Uterus (tissue), 4 donors: ENCODE measurements at places on chromosomes 3 and 15.

DNA sequence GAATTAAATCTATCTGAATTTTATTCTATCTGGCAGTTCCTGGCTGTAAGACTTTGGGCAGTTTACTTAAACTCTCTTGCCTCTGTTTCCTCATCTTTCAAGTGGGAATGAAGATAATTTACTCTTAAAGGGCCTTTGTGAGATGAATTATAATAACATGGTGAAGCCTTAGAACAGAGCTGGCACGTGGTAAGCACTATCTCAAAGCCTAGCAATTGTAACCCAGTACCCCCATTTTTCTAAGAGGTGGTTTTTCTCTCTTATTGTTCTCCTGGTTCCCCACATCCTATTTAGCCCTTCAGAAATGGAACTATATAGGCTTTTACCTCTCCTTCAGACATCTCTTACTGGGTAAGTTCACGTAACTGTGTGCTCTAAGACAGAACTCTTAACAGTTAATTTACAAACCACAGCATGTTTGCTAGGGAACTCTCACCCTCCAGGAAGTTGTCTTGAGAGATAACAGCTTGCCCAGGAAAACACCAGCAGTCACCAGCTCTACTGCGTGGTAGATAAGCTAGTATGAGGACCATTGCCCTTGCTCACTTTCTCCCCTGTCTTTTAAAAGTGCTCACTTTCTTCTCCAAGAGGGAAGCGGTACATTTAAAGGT, 12.3 kb upstream of the CRBN start:
- H3K27ac ChIP-seq: no peak overlapping the region
- DNase-seq: no peak
- no peaks in the 10 kb centered on the region for H3K4me1 ChIP-seq
- no peaks in the 10 kb centered on the region for H3K36me3 ChIP-seq

DNA sequence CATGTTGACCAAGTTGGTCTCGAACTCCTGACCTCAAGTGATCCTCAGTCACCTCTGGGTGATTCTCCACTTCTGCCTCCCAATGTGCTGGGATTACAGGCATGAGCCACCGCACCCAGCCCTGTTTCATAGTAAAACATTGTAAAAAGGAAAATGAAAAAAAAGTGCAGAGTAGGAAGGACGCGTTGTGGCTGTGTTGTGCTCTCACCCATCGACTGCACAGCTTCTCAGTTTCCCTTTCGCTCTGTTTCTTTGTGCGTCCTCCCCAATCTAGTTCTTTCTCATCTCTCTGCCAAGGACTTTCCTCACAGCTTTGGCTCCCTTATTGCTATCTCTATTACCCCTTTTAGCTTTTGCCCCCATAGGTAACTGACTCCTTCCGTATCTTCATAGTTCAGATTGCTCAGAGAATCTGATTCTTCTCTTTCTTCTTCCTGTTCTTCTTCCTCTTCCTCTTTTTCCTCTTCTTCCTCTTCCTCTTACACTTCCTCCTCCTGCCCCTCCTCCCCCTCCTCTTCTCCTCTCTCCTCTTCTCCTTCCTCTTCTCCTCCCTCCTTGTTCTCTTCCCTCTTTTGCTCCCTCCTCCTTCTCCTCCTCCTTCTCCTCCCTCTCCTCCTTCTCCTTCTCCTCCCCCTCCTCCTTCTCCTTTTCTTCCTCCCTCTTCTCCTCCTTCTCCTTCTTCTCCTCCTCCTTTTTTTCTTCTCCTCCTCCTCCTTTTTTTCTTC, 81.1 kb upstream of the VGLL4 start:
- H3K27ac ChIP-seq: no peak overlapping the region
- H3K27me3 ChIP-seq: no peaks in the 10 kb centered on the region
- H3K4me1 ChIP-seq: no peaks in the 10 kb centered on the region
- H3K36me3 ChIP-seq: no peaks in the 10 kb centered on the region
- DNase-seq: no peak

- no peak overlapping the region for H3K27ac ChIP-seq
- DNase-seq: no peak
- H3K4me1 ChIP-seq: no peaks in the 10 kb centered on the region
Observed at GRCh38 chr3:58683001-58683458, 16.5 kb upstream of the FAM3D start.

DNA sequence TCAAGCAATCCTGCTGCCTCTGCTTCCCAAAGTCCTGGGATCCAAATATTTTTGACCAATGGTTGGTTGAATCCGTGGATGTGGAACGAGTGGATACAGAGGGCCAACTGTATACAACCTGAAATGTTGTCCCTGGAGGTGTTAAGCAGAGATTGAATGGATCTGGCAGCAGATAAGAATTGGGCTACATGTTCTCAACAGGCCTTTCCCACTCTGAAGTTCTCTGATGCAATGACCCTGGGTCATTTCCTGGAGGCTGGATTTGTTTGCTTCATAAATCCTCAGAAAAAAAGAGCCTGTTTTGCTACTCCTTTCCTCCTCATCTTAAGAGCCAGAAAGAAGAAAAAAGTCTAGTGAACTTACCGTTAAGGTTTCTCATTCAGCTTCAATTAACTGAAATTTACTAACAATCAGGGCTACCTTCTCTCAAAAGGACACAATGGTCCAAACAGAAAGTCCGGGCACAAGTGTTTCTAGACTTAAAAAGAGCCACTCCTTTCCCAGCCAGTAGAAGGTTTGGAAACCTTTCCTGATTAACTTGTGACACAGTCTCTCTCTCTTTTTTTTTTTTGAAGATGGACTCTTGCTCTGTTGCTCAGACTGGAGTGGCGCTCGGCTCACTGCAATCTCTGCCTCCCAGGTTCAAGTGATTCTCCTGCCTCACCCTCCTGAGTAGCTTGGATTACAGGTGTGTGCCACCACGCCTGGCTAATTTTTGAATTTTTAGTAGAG, 6.5 kb downstream of the ARHGEF3 start:
- DNase-seq: no peak
- no peaks in the 10 kb centered on the region for H3K36me3 ChIP-seq
- H3K4me3 ChIP-seq: no peak overlapping the region
- H3K27ac ChIP-seq: peak overlapping the region; percentile 82
- H3K27me3 ChIP-seq: no peaks in the 10 kb centered on the region

DNA sequence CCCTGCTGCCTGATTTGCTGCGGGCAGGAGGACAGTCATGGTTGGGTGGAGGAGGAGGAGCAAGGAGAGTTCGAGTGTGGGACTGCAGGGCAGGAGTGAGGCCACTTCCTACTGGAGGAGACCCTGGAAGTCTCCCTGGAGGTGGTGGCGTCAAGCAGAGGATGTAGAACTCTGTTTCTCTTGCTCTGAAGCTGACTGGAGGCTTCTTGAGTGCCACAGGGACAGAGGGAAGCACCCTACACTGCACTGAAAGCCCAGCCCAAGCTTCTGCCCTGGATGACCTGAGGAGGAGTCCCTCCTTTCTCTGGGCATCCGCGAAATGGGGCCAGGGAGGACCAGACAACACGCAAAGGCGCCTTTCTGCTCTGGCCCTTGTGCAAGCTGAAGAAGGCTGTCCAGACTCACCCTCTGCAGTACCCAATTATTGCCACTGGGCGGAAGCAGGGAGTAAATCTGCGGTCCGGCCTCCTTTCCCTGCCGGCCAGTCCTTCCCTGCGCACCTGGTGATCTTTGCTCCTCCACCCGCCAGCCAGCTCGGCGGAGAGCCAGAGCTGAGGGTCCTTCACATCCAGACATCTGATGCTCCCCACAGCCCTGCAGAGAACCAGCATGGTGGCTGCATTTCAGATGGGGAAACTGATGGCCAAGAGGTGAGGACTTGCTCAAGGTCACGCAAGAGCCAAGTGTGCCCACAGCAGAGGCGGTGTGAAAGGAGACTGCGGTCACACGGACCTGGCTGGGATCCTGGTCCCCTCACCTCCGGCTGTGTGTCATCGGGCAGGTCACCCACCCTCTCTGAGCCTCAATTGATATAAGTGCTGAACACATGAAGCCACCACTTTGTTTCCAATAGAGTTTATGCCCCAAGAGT, 207.1 kb downstream of the TBC1D2B start:
- H3K27me3 ChIP-seq: no peaks in the 10 kb centered on the region
- H3K4me3 ChIP-seq: no peak overlapping the region
- H3K27ac ChIP-seq: no peak overlapping the region
- H3K4me1 ChIP-seq: peaks cover 4% of the 10 kb centered on the region
